ENCODE measurements at places on chromosomes 4 and X. TPM values are rescaled to one million over a fixed set of nuclear protein-coding genes. Genes with fewer than 3 reads are reported as not detected.

GRCh38 chrX:155406429-155406828 is 24.5 kb downstream of the F8A2 start:
- H3K27ac ChIP-seq: no peak overlapping the region
- no peak for DNase-seq
- H3K27me3 ChIP-seq: no peaks in the 10 kb centered on the region
- no peaks in the 10 kb centered on the region for H3K4me1 ChIP-seq
- H3K4me3 ChIP-seq: no peak overlapping the region
- H3K36me3 ChIP-seq: no peaks in the 10 kb centered on the region

BCLAF3 gene
- total RNA-seq: 5.4 TPM

- H3K36me3 ChIP-seq: no peaks in the 10 kb centered on the region
- no peak overlapping the region for H3K27ac ChIP-seq
- H3K27me3 ChIP-seq: no peaks in the 10 kb centered on the region
- H3K4me1 ChIP-seq: no peaks in the 10 kb centered on the region
Observed at GRCh38 chr4:127379499-127379898, 253.3 kb upstream of the INTU start.

- H3K27me3 ChIP-seq: peaks cover 46% of the 10 kb centered on the region
- no peak overlapping the region for H3K27ac ChIP-seq
- H3K4me3 ChIP-seq: peak overlapping the region; percentile 72
- H3K36me3 ChIP-seq: no peaks in the 10 kb centered on the region
- H3K4me1 ChIP-seq: no peaks in the 10 kb centered on the region
Observed at GRCh38 chr4:186144198-186144945, 39.9 kb downstream of the FAM149A start.

ZFYVE28 gene
- total RNA-seq: 10.0 TPM

ZXDA gene
- 3.9 TPM for total RNA-seq

TRIM61 gene
- 2.7 TPM for total RNA-seq

DNA sequence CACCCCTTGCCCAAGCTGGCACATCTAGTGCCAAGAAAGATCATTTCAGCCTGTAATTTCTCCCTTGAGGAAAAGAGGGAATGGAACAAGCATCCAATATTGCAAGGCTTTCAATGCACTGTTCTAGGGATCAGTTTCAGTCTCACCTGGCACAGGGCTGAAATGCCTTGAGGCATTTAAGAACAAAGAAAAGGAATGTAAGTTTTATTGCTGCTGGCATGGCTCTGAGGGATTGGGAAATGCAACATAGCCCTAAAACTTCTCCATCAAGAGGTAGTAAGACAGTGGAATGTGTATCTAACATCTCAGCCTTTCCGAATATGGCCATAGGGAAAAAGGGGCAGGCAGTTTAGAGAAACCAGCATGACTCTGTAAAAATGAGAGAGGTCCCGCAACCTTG is 732.6 kb upstream of the LCORL start:
- no peak for DNase-seq
- no peak overlapping the region for H3K4me3 ChIP-seq
- no peaks in the 10 kb centered on the region for H3K27me3 ChIP-seq
- H3K36me3 ChIP-seq: no peaks in the 10 kb centered on the region

DNA sequence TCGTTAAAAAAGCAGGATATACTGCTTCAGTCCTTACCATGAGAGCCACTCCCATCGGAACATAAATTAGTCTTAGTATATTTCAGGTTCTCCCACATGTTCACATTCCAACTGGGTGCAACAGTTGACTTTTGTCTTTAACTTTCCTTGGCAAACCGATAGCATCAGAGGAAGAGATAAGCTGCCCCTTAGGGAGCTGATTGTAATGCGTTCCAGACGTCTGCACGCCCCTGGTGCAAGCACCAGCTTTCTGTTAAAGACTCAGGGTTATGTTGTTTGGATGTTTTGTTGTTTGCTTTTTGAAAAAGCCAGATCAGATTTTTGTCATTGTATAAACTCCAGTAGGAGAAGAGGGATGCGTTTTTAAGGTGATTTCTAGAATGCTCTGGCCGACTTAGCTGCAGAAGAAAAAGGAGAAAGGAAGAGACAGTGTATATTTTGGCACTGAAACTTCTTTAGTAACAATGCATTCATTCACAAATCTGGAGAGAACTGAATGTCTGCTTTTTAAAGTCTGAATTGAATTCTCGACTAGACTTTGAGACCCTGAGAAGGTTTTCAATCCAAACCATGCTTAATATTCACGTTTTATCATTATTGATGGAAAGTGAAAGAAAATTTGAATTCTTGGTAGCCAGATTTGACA is 160.9 kb downstream of the CBR4 start:
- no peak for DNase-seq
- peaks cover 3% of the 10 kb centered on the region for H3K27me3 ChIP-seq
- H3K4me3 ChIP-seq: no peak overlapping the region
- H3K27ac ChIP-seq: no peak overlapping the region

GRCh38 chrX:11461201-11462001 is 168.2 kb downstream of the AMELX start:
- no peak overlapping the region for H3K4me3 ChIP-seq
- no peaks in the 10 kb centered on the region for H3K36me3 ChIP-seq
- H3K27me3 ChIP-seq: no peaks in the 10 kb centered on the region
- H3K4me1 ChIP-seq: no peaks in the 10 kb centered on the region
- no peak overlapping the region for H3K27ac ChIP-seq
- no peak for DNase-seq

DNA sequence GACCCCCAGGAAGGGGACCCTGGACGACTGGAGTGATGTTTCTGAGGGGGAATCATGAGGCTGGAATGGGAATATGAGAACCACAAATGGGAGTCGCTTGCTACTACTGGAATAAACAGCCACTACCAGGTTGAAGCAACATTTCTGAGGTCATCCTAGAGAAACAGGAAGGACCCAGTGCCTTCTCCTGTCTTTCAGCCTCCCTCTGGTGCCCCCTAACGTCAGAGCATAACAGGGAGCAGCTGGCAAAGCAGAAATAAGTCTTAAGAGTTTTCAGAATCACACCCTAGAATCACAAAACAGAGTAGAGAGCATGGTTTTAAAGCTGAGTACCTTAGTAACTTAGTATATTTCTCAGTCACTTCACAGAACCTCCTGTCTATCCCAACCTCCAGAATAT is 347.8 kb upstream of the PITX2 start:
- no peaks in the 10 kb centered on the region for H3K36me3 ChIP-seq
- H3K4me1 ChIP-seq: no peaks in the 10 kb centered on the region
- H3K27me3 ChIP-seq: no peaks in the 10 kb centered on the region
- DNase-seq: no peak
- H3K27ac ChIP-seq: no peak overlapping the region

DNA sequence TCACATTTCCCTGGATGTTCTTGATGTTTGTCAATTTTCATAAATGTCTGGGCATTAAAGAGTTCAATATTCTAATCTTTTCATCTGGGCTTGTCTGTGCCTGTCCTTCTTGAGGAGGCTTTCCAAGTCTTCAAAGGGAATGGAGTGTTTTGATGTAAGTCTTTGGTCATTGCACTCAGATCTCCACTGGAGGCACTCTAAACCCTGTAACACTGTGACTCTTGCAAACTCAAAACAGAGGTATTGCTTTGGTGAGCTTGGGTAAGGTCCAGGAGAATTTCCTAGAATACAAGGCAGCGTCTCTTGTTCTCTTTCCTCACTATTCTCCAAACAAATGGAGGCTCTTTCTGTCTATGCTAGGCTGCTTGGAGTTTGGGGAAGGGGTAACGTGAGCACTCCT is 1118.1 kb upstream of the PABPC4L start:
- H3K4me3 ChIP-seq: no peak overlapping the region
- no peaks in the 10 kb centered on the region for H3K36me3 ChIP-seq
- no peaks in the 10 kb centered on the region for H3K27me3 ChIP-seq
- no peak for DNase-seq

Measured in activated T-helper 2 cell treated with anti-CD3 and anti-CD28 coated beads, Interferon-gamma antibody, Interleukin-2, Interleukin-4, amounts not matched to agents 10 μg/mL and 5 μg/mL and 100 μg/mL, durations not matched to agents 14 hours and 24 hours and 36 hours (primary cell).